Left kidney (tissue), 8 donors: ENCODE measurements at places on chromosomes 1 and 21. TPM values are rescaled to one million over a fixed set of nuclear protein-coding genes. Genes with fewer than 3 reads are reported as not detected.

Gene LCE1A
- not detected for polyA plus RNA-seq

Gene SLC16A1
- polyA plus RNA-seq, result 61.9 TPM

Gene LCE2A
- polyA plus RNA-seq, result not detected

Gene SH3BGR
- polyA plus RNA-seq, result 4.3 TPM

Gene DCST1
- polyA plus RNA-seq, result 0.58 TPM

Gene KLHDC8A
- polyA plus RNA-seq, result 2.5 TPM

Gene RGL1
- 57.1 TPM for polyA plus RNA-seq

Gene OXCT2
- 0.85 TPM for polyA plus RNA-seq

Gene RCSD1
- 12.0 TPM for polyA plus RNA-seq

Gene ZSWIM5
- polyA plus RNA-seq, result 9.6 TPM

Gene KRTAP10-8
- not detected for polyA plus RNA-seq

Gene ASCL5
- polyA plus RNA-seq, result 0.15 TPM

Gene KTI12
- polyA plus RNA-seq, result 6.2 TPM

Gene L1TD1
- 5.2 TPM for polyA plus RNA-seq

Gene CEPT1
- 59.0 TPM for polyA plus RNA-seq

Gene MYBPHL
- polyA plus RNA-seq, result 0.37 TPM

Gene CBS
- polyA plus RNA-seq, result 31.0 TPM

Gene CNR2
- polyA plus RNA-seq, result 0.08 TPM

GRCh38 chr21:34046917-34047316 is 26.5 kb upstream of the MRPS6 start:
- DNase-seq, result no peak

DNA sequence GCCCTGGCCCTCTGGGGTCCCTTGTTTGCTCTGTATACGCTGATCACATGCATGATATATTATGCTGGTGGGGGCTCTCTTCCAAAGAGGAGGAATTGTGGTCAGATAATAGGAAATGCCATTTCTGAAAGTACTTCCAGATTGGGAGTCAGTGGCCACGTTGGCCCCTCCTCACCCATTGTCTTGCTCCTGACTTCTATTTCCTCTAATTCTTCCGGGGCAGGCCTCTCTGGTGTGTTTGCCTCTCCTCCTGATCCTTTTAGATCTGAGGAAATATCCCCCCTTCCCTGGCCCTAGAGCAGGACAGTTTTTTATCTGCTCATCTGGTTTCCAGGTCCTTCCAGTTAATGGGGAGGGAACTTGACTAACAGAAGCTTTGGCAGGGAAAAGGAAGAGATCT is 2.9 kb downstream of the VANGL2 start:
- DNase-seq, result no peak

DNA sequence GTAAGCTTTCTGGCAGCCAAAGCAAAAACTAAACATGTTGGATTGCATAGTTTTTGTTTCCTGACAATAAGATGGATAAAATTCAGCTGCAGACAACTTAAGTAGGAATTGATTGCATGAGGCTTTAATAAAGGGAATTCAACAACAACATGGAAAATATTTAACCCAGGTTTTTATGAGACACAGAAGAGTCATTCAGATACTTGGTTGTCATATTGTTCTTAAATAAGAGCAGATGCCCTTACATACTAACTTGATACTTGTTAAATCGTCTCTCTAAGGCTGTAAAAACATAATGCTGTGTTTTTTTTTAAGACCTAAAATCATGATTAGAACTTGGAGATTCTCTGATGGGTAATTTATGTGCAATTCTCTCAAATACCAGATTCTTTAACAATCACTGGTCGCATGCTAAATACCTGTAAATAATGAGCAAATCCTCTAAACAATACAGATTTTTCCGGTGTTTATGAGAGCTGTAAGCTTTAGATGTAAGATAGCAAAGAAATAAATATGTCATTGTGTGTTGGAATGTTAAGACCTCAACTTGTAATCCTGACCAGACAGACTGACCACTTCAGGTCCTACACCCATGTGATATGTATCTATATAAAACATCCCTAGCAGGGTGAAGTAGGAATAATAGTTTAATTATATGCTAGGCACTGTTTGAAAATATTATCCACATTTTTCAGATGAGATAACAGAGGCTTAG is 37.8 kb upstream of the CD34 start:
- no peak for DNase-seq

- DNase-seq, result no peak
These were observed 23.4 kb downstream of the CTBS start for GRCh38 chr1:84550826-84551225.

- no peak for DNase-seq
These were observed 8.2 kb downstream of the CTPS1 start for GRCh38 chr1:40987439-40988276.

- no peak for DNase-seq
These were observed 396.0 kb upstream of the USP24 start for GRCh38 chr1:55611123-55611522.

- DNase-seq, result no peak
These were observed 109.6 kb downstream of the RNF220 start for GRCh38 chr1:44514673-44515072.

GRCh38 chr1:25021591-25022215 is 91.6 kb upstream of the RUNX3 start:
- no peak for DNase-seq

- DNase-seq, result no peak
These were observed 6.8 kb downstream of the NHLH1 start for GRCh38 chr1:160373696-160374095.

DNA sequence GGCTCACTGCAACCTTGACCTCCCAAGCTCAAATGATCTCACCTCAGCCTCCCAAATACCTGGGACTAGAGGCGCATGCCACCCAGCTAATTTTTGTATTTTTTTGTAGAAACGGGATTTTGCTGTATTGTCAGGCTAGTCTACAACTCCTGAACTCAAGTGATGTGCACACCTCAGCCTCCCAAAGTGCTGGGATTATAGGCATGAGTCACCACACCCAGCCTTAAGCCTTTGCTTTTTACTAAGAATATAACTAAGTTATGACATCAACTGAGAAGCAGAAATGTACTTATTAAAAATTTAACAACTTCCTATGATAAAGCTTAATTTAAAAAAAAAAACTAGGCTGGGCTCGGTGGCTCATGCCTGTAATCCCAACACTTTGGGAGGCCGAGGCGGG is 8.9 kb upstream of the LSS start:
- no peak for DNase-seq

GRCh38 chr1:247338723-247339275 is 7.1 kb upstream of the ZNF496 start:
- DNase-seq, result no peak

DNA sequence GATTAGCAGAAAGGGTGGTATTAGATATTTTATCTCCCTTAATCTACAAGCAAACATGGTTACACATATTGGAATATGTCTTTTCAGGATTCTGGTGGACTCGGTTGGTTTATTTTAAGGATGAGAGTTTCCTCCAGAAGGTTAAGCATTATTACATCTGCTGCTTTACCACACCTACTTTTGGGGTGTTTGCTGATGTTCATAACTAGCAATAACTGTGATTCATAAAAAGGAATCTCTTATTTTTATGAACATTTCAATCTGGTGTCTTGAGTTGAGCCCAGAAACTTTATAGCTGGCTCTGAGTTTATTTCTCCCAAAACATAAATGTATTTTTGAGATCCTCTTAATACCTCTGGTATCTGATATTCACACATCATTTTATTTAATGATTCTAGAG is 82.7 kb downstream of the LRRC8D start:
- DNase-seq, result no peak

DNA sequence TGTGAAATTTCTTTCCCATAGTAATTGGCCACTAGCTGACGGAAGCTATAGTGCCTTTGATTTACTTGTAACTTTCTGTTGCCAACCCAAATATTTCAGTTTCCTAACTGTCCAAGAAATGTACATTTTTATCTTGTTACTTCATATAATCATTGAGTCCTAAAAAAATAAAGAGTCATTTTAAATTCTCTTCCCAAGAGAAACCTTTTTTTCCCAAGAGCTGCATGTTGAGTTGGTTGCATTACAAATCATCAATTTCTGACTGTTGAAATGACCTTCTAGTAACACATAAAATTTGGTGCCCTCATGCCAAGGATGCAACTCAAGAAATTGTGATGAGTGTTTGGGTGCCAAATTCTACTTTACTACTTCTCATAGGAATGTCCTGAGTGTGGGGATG is 61.0 kb downstream of the HMCN1 start:
- no peak for DNase-seq

DNA sequence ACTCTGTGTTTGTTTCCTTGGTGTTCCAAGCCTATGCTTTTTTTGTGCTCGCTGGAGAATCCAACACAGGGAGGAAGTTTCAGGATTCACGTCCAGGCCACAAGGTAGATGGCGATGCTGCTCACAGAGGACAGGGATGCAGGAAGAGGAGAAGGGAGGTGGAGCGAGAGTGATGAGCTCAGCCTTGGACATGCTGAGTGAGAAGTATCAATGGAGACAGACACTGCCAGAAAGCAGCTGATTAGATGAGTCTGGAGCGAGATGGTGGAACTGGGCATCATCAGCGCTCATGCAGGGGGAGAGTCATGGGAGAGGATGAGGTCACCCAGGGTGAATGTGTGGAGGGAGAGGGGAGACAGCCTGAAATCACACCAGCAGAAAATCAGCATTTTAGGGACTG is 110.0 kb downstream of the GLUL start:
- no peak for DNase-seq

GRCh38 chr1:232571523-232571922 is 58.4 kb downstream of the SIPA1L2 start:
- DNase-seq, result no peak

DNA sequence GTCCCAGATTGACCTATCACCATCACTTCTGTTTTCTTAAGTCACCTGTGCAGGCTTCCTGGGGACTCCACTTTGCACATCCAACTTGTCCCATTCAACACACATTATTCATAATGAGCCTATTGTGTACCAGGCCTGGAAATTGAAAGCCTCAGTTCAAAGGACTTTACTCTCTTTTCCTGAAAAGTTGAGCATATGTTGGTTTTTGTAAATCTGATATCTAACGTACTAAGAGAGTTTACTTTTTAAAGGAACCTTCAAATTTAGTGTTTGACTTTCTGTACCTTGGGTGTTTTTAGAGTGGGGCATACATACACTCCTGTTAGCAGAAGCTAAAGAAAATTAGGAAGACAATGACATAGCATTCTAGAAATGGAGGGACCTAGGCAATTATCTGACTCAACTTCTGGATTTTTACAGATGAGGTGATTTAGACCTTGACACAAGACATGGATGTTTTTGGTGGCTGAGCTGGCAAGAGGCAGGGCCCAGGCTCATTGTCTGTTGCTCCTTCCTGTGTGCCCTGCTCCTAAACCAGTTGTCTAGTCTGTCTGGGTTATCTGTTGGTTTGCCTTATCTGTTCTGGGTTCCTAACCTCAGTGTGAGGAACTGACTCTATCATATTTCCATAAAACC is 336.5 kb downstream of the RPS6KC1 start:
- no peak for DNase-seq

DNA sequence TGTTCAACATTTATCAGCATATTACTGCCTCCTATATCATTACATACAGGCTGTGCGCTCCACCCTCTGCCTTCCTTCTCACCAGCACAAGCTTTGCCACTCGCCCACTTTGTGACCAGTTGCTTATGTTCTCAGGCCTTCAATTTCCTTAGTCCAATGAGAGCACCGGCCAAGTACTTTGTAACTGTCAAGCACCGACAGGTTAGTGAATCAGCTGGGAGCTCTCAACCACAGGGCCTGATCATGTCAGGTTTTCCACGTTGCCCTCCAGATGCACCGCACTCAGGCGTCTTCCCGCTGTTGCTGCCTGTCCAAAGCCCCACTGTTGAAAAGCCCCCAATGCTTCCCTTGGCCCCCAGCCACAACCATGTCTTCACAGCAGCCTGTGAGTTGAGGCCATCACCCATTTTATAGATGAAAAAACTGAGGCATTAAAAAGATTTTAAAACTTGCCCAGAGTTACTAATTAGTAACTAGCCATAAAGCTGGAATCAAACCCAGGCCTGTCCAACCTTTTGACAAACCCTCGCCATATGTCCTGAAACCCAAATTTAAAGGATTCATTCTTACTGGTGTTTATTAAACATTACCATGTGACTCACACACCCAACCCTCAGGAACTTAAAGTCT is 3.4 kb upstream of the KCNN3 start:
- no peak for DNase-seq

- DNase-seq, result no peak
These were observed 7.6 kb upstream of the DDI2 start for GRCh38 chr1:15609631-15610030.

DNA sequence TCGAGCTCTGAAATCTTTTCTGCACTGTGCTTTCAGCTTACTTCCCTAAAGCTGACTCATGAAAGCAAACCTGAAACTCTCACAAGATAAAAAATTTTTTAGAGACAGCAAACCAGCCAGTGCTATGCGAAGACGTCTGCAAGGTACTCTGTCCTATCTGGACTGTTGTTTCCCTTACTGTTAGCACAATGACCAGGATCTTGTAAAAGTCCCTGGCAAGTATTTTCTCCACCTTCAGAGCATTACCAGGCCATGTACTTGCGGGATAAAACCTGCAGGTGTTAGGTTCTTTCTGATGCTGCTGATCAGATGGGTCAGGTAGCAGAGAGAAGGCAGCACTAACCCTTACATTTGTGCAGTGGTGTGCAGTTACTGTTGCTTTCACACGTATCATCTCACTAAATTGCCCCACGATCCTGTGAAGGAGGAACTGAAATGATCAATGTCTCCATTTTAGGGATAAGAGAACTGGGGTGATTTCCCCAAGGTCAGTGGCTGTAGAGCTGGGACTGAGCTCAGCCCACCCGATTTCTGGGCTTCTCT is 56.6 kb downstream of the PLXNA2 start:
- no peak for DNase-seq

DNA sequence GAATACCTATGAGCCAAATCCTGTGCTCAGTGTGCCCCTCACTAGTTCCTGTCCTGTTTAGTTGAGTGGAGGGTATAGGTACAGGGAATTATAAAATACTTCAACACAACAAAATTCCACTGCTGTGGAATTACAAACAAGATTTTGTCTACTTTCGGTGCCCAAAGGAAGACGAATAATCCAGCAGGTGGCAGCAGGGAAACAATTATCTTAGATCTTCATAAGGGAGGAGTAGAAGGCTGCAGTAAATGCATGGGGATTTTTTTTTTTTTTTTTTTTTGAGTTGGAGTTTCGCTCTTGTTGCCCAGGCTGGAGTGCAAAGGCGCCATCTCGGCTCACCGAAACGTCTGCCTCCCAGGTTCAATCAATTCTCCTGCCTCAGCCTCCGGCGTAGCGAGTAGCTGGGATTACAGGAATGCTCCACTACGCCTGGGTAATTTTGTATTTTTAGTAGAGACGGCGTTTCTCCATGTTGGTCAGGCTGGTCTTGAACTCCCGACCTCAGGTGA is 2.0 kb upstream of the PIP5K1A start:
- peak; percentile 87 for DNase-seq

DNA sequence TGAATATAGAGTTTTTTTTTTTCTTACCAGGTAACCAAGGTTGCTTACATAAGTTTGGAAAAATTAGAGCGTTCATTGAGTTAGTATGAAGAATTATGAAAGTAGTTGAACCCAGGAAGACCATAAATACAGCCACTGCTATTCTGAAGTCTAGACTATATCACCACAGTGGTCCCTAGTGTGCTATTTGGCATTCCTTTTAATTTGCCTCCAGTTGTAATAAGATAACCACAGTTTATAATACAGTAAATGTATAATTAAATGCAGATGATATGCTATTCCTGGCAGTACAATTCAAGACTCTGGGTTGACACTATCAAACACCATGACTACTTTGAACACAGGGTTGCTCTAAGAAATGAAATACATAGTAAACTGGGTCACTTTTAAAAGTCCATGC is 270.5 kb downstream of the BRINP2 start:
- DNase-seq, result no peak

GRCh38 chr1:78687914-78688313 is 38.3 kb downstream of the IFI44 start:
- DNase-seq, result no peak

GRCh38 chr1:198597690-198598430 is 41.0 kb upstream of the PTPRC start:
- DNase-seq, result no peak

- no peak for DNase-seq
These were observed 68.7 kb upstream of the VAMP3 start for GRCh38 chr1:7702365-7702764.
